ENCODE measurements at places on chromosomes 3 and 15. TPM values are rescaled to one million over a fixed set of nuclear protein-coding genes. Genes with fewer than 3 reads are reported as not detected.

BTLA gene
- polyA plus RNA-seq: 0.35 TPM

DNA sequence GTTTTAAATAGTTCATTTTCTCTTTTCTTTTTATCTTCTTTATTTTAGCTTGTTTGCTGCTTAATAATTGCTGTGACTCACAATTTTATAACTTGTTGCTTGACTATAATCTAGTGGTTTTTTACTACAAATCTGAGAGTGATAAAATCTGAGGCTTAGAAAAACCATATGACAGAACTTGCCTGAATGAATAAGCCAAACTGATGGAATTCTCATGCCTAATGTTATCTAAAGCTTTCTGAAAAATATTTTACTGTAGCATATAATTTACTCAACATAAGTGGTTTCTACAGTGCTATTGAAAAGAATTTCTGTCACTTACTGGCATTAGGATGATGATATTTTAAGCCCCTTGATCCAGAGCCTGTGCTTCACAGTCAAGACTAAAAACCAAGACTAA, 175.1 kb downstream of the VGLL3 start:
- DNase-seq: no peak
- no peaks in the 10 kb centered on the region for H3K4me1 ChIP-seq
- no peaks in the 10 kb centered on the region for H3K36me3 ChIP-seq
- no peaks in the 10 kb centered on the region for H3K27me3 ChIP-seq
- H3K4me3 ChIP-seq: no peak overlapping the region
- no peak overlapping the region for H3K27ac ChIP-seq

DNA sequence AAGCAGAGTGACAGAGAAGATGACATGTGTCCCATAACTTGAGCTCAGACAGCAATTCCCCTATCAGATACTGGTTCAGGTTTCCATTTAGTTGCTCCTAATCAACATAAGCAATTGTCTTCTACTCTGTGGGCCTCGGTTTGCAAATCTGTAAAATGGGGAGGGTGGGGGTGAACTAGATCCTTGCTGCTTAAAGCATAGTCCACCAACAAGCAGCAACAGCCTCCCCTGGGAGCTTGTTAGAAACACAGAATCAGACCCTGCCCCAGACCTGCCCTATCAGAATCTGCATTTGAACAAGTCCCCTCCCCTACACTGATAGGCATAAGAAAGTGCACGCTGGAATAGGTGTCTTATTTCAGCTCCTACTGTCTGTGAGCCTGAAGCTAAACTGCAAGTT, 87.8 kb downstream of the CEMIP start:
- H3K27ac ChIP-seq: no peak overlapping the region
- no peaks in the 10 kb centered on the region for H3K27me3 ChIP-seq
- no peaks in the 10 kb centered on the region for H3K4me1 ChIP-seq
- no peak for DNase-seq
- H3K36me3 ChIP-seq: no peaks in the 10 kb centered on the region

- no peak overlapping the region for H3K27ac ChIP-seq
- H3K36me3 ChIP-seq: no peaks in the 10 kb centered on the region
- DNase-seq: no peak
- no peaks in the 10 kb centered on the region for H3K4me1 ChIP-seq
- no peaks in the 10 kb centered on the region for H3K27me3 ChIP-seq
- no peak overlapping the region for H3K4me3 ChIP-seq
These were observed 346.2 kb upstream of the CBLB start for GRCh38 chr3:106215047-106215446.

GRCh38 chr15:70044168-70044567, 53.5 kb downstream of the TLE3 start:
- H3K27ac ChIP-seq: no peak overlapping the region
- no peaks in the 10 kb centered on the region for H3K27me3 ChIP-seq
- DNase-seq: no peak
- H3K4me1 ChIP-seq: no peaks in the 10 kb centered on the region

DNA sequence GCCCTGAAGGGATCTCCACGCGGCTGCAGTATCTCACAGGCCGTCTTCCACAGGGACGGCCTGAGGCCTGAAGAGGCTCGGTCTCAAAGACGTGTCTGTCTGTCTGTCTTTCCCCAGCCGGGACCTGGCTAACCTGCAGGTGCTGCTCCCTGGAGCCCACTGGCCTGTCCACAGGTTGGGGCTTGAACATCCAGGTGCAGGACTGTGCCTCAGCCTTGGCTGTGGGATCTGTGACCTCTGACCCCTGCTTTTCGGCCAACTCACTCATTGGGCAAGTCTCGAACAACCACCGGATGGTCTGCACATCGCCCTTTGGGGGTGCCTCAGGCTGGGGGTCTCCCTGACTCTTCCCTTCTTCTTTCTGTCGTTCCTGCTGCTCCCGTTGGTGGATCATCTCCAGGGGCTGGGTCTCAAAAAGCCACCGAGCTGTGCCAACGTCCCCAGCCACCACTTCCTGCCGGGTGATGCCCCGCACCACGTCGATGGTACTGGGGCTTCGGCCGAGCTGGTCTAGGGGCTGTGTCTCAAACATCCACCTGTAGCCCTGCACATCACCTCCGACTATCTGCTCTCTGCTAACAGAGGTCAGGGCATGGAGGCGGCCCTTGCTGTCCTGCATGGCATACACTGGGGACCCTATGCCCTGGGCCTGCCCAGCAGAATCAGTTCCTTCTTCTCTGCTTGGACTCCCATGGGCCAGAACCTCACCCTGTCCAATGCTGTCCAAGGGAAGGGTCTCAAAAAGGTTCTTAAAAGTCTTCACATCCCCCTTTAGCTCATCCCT, 4.8 kb downstream of the XIRP1 start:
- H3K4me1 ChIP-seq: no peaks in the 10 kb centered on the region

GRCh38 chr3:62300617-62301016, 72.7 kb downstream of the FEZF2 start:
- H3K4me1 ChIP-seq: no peaks in the 10 kb centered on the region
- DNase-seq: no peak
- no peak overlapping the region for H3K4me3 ChIP-seq
- no peaks in the 10 kb centered on the region for H3K27me3 ChIP-seq

DNA sequence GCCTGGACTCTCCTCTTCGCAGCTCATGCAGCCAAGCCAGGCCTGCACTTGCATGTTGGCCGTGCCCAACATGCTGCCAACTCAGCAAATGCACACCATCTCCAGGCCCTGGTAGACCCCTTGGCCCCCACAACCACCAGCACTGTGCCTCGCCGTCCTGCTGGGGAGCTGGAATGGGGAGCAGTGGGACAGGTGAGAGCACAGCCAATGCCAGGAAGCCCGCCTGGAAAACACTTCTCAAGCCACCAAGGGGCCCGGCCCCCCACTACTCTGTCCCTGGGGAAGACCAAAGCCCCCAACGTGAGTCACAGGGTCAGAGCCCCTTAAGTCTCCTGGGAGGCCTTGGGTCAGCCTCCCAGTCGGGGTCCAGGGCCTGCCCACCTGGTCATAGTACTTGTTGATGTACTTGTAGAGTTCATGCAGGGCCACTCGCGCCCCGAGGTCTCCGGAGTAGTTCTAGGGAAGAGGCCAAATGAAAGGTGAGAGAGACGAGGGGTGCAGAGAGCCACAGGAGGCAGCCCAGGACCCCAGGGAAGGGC, 24.5 kb downstream of the PLXNB1 start:
- no peak overlapping the region for H3K4me3 ChIP-seq
- H3K36me3 ChIP-seq: peaks cover 6% of the 10 kb centered on the region
- H3K4me1 ChIP-seq: no peaks in the 10 kb centered on the region
- no peaks in the 10 kb centered on the region for H3K27me3 ChIP-seq

PLCL2 gene
- polyA plus RNA-seq: 4.5 TPM

SH2D7 gene
- not detected for polyA plus RNA-seq

- no peak overlapping the region for H3K4me3 ChIP-seq
- DNase-seq: no peak
- H3K27ac ChIP-seq: peak overlapping the region; percentile 55
- peaks cover 8% of the 10 kb centered on the region for H3K4me1 ChIP-seq
These were observed 5.8 kb upstream of the HES1 start for GRCh38 chr3:194130188-194130587.

DNA sequence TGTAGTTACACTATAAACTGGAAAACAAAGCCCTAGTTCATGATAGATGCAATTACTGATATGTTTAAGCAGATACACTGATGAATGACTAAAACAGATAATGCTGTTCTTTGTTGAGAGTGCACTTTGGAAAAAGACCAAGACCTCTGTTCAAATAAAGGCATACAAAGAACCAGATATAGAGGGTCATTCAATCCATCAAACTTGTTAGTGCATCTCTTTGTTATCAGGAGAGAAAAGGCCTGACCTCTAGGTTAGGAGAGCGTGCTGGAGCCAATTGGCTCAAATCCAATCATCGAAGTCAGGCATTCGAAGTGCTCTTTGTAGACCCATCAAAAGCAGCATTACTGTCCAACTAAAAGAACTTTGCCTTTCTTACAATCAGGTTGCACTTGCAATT, 124.2 kb downstream of the TFG start:
- no peaks in the 10 kb centered on the region for H3K27me3 ChIP-seq
- no peaks in the 10 kb centered on the region for H3K4me1 ChIP-seq
- H3K4me3 ChIP-seq: no peak overlapping the region

ADAMTSL3 gene
- polyA plus RNA-seq: 4.0 TPM

IMPDH2 gene
- 145 TPM for polyA plus RNA-seq

DNA sequence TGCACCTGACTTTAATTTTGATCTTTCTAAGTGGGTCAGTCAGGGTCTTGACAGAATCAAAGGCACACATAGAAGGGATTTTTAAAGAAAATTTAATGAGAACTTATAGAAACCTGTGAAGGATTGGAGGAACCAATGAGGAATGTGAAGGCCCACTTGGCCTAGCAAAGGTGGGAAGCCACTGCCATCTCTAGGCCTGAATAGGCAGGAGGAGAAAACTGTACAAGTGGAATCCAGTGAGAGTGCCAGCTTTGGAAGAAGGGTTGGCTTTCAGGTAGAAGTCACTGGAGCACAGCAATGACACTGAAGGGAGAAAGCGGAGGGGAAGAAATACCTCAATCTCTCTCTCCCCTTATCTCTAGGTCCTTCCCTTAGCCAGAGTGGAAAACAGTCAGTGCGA, 380.7 kb upstream of the KCNMB2 start:
- no peaks in the 10 kb centered on the region for H3K4me1 ChIP-seq
- H3K4me3 ChIP-seq: no peak overlapping the region
- H3K36me3 ChIP-seq: no peaks in the 10 kb centered on the region
- H3K27ac ChIP-seq: no peak overlapping the region

- H3K36me3 ChIP-seq: no peaks in the 10 kb centered on the region
- peaks cover 7% of the 10 kb centered on the region for H3K4me1 ChIP-seq
- H3K27ac ChIP-seq: no peak within 1 kb of the TSS
- H3K27me3 ChIP-seq: no peaks in the 10 kb centered on the region
- peak within 1 kb of the TSS; percentile 73 for H3K4me3 ChIP-seq
- DNase-seq: peak; percentile 50
These were observed at the start of gene CAND2 for GRCh38 chr3:12796171-12797123. TSS of gene CAND2 (plus strand) at chr3:12796680. CDS start at chr3:12796721, 41 bp downstream.

DNA sequence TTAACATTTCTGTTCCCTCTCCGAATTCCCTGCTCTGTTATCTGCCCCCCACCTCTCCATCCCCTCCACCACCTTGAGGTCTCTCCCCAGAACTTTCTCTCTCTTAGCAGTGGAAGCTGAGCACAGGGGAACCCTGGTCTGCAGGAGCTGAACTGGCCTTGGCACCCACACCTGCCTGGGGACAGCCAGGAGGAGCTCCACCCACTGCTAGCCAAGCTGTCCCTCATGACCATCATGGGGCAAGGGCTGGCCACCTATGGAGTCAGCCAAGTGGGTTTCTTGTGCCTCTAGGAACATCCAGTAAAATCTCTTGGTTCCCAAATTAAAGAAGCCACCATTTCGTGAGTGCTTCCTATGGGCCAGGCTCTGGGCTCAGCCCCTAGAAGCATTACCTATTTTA, 276.4 kb upstream of the TLE3 start:
- no peak for DNase-seq
- H3K27ac ChIP-seq: no peak overlapping the region
- H3K27me3 ChIP-seq: no peaks in the 10 kb centered on the region
- H3K4me1 ChIP-seq: peaks cover 9% of the 10 kb centered on the region
- no peak overlapping the region for H3K4me3 ChIP-seq

SPINK8 gene
- not detected for polyA plus RNA-seq

GRCh38 chr3:96843505-96844203, 29.3 kb downstream of the EPHA6 start:
- no peaks in the 10 kb centered on the region for H3K27me3 ChIP-seq
- DNase-seq: no peak
- H3K4me1 ChIP-seq: no peaks in the 10 kb centered on the region
- H3K27ac ChIP-seq: no peak overlapping the region
- no peak overlapping the region for H3K4me3 ChIP-seq
- no peaks in the 10 kb centered on the region for H3K36me3 ChIP-seq

DNA sequence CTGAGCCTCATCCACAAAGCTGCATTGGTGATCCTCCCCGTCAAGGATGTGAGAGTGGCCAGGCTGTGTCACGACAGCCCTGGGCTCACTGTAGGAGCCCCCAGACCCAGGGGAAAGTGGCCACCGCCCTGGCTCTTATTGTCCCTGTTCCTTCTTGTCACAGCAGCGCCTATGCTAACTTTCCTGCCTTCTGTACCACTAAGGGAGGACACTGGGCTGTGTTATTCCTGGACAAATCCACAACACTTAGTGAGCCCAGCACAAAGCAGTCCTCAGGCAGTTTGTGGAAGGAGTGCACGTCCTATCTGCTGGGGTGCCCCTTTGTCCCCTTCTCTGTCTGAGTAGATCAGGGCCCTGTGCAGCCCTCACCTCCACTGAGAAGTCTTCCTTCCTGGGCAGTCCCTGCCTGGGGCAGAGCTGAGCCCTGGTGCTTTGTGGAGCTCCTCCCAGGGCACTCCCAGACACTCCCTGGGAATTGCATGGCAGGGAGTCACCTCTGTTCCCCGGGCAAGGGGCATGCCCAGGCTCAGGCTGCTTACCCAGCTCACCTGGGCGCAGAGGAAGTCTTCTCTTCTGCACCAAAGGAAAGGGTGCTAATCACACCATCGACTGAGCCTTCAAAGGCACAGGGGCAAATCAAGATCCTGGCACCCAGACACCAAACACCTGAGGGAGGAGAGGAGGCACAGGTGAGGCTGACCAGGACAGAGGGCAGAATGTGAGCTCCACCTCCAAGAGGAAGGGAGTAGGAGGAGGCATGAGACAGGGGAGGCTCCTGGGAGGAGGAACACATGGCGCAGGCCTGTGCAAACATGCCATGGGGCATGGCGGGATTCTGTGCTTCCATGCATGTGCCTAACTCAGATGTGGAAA, 138.7 kb downstream of the KLF13 start:
- DNase-seq: peak; percentile 31
- H3K27me3 ChIP-seq: no peaks in the 10 kb centered on the region
- H3K4me3 ChIP-seq: no peak overlapping the region
- no peaks in the 10 kb centered on the region for H3K4me1 ChIP-seq

POPDC2 gene
- polyA plus RNA-seq: 17.5 TPM

GRCh38 chr3:102206511-102207031, 228.2 kb upstream of the ZPLD1 start:
- no peaks in the 10 kb centered on the region for H3K4me1 ChIP-seq
- H3K27ac ChIP-seq: no peak overlapping the region
- H3K27me3 ChIP-seq: no peaks in the 10 kb centered on the region
- DNase-seq: no peak
- no peaks in the 10 kb centered on the region for H3K36me3 ChIP-seq

- no peaks in the 10 kb centered on the region for H3K27me3 ChIP-seq
- no peak for DNase-seq
- H3K36me3 ChIP-seq: no peaks in the 10 kb centered on the region
- H3K27ac ChIP-seq: no peak overlapping the region
- peaks cover 27% of the 10 kb centered on the region for H3K4me1 ChIP-seq
- H3K4me3 ChIP-seq: no peak overlapping the region
These were observed 40.9 kb downstream of the MEF2A start for GRCh38 chr15:99606646-99607045.

GRCh38 chr15:75043509-75044257, 20.3 kb downstream of the PPCDC start:
- peak; percentile 99 for DNase-seq
- no peaks in the 10 kb centered on the region for H3K36me3 ChIP-seq
- H3K4me1 ChIP-seq: peaks cover 45% of the 10 kb centered on the region
- peak overlapping the region; percentile 90 for H3K27ac ChIP-seq

- DNase-seq: no peak
- H3K27ac ChIP-seq: no peak overlapping the region
- H3K27me3 ChIP-seq: no peaks in the 10 kb centered on the region
- no peaks in the 10 kb centered on the region for H3K4me1 ChIP-seq
- H3K4me3 ChIP-seq: no peak overlapping the region
These were observed 15.4 kb upstream of the VPS8 start for GRCh38 chr3:184796551-184796950.

Measured in adrenal gland (tissue), 19 donors.